Prostate gland (tissue), 2 donors: ENCODE measurements at places on chromosomes 11 and 22.

DNA sequence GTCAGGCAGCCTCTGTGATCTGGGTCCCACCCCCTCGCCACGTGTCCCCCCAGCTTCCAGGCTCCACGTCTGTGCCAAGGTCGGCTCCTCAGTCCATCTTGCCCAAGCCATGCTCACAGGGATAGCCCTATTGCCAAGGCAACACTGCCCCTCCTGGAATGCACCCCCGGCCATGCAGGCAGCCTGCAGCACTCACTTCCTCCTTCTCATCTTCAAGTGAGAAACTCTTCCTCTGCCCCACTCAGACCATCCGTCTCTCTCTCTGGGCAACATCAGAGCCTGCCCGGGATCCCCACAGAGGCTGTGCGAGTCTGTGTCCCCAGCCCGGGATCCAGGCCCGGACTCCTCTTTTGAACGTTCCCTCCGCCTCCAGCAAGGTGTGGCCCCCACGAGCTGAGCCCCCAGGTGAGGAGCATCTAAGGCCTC, 852.3 kb downstream of the BRD1 start:
- no peaks in the 10 kb centered on the region for H3K4me1 ChIP-seq
- H3K27ac ChIP-seq, result no peak overlapping the region
- H3K27me3 ChIP-seq, result peaks cover 7% of the 10 kb centered on the region
- no peak for DNase-seq

- no peak overlapping the region for H3K27ac ChIP-seq
- DNase-seq, result no peak
- no peaks in the 10 kb centered on the region for H3K27me3 ChIP-seq
- no peaks in the 10 kb centered on the region for H3K4me1 ChIP-seq
- no peak overlapping the region for H3K4me3 ChIP-seq
Observed at GRCh38 chr11:102289592-102289991, 27.7 kb upstream of the BIRC3 start.

- H3K4me3 ChIP-seq, result no peak overlapping the region
- H3K27ac ChIP-seq, result no peak overlapping the region
- H3K27me3 ChIP-seq, result no peaks in the 10 kb centered on the region
- no peaks in the 10 kb centered on the region for H3K36me3 ChIP-seq
- DNase-seq, result no peak
Observed at GRCh38 chr11:33507967-33508366, 192.7 kb downstream of the C11orf91 start.

DNA sequence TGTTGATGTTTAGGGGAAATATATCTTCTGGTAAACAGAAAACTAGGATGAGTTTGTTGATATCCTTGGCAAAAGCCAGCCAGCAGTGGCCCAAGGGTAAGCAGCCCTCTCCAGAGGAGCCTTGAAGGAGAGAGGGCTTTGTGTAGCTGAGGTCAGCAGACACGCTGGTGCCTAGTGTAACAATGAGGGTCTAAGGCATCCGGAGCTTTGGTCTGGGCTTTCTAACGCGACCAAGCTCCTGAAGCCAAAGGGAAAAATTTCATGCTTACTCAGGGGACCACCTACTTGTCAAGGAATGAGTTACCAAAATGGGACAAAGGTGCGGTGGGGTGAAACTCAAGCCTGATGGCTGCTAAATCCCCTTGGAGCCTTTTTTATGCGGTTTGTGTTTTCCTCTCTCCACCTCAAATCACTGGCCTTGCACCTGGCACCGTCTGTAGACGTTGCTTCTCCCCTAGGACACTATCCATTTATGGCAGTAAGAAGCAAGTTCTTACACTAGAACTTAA, 134.9 kb downstream of the DBX1 start:
- H3K4me1 ChIP-seq, result no peaks in the 10 kb centered on the region
- no peaks in the 10 kb centered on the region for H3K36me3 ChIP-seq
- no peak overlapping the region for H3K4me3 ChIP-seq
- no peaks in the 10 kb centered on the region for H3K27me3 ChIP-seq
- no peak for DNase-seq
- no peak overlapping the region for H3K27ac ChIP-seq

GRCh38 chr11:44351006-44351660, 41.2 kb upstream of the ALX4 start:
- no peak overlapping the region for H3K4me3 ChIP-seq
- no peak overlapping the region for H3K27ac ChIP-seq
- no peak for DNase-seq
- H3K4me1 ChIP-seq, result no peaks in the 10 kb centered on the region

DNA sequence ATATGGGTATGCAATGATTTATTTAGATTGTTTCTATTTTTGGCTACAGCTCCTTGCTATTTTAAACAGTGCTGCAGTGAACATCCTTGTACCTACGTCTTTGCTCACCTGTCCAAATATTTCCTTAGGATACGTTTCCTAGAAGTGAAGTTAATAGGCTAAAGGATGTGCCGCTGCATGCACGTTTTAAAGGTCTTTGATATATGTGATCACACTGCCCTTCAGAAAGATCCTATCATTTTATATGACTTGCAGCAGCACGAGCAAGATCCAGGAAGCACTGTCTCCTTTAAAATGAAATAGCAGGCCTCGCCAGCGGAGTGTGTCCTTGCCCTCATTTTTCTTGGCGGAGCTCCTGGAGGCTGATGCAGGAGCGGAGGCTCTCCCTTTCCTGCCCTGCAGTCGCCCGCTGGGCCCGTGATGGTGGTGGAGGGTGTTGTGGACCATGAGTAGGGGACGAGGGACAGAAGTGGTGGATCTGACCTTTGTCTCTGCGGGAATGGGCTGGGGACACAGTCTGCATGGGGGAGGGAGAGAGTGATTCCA, 19.4 kb downstream of the RPS6KA4 start:
- DNase-seq, result peak; percentile 88
- H3K36me3 ChIP-seq, result no peaks in the 10 kb centered on the region
- H3K27ac ChIP-seq, result peak overlapping the region; percentile 41
- no peaks in the 10 kb centered on the region for H3K27me3 ChIP-seq
- peaks cover 6% of the 10 kb centered on the region for H3K4me1 ChIP-seq

DNA sequence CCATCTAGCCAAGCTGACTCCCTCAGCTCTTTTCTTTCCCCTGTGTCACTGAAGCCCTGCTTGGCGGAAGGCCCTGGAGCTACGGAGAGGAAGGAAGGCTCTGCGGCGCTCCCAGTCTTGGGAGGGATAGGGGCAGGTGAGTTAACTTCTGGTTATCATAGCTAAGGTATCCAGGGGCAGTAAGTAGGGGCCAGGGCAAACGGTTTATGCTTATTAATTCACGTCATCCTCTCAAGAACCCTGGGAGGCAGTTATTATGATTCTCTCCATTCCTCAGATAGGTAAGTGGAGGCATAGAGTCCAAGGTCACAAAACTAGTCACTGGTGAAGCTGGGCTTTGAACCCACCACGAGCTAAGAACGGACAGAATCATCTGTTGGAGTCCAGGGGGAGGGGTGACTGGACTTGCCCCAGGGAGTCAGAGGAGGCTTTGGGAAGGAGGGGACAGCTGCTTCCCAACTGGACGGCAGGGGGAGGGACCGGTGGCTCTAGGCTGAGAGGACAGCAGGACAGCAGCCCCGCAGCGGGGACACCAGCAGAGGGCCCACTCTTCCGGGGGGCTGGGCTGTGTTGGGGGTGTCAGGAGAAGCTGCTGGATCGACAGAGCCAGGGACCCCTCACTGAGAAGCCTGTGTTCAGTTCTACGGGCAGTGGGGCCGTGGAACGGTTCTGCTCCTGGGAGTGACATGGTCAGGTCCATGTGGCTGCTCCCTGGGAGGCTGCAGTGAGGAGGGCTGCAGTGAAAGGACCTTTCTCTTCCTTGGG, 3.5 kb downstream of the BAIAP2L2 start:
- no peak for DNase-seq
- no peak overlapping the region for H3K4me3 ChIP-seq
- no peaks in the 10 kb centered on the region for H3K36me3 ChIP-seq
- no peaks in the 10 kb centered on the region for H3K27me3 ChIP-seq
- no peaks in the 10 kb centered on the region for H3K4me1 ChIP-seq

GRCh38 chr11:64792482-64792881, 10.5 kb downstream of the MAP4K2 start:
- H3K27ac ChIP-seq, result no peak overlapping the region
- H3K4me1 ChIP-seq, result no peaks in the 10 kb centered on the region
- peaks cover 9% of the 10 kb centered on the region for H3K36me3 ChIP-seq
- no peaks in the 10 kb centered on the region for H3K27me3 ChIP-seq
- H3K4me3 ChIP-seq, result no peak overlapping the region

DNA sequence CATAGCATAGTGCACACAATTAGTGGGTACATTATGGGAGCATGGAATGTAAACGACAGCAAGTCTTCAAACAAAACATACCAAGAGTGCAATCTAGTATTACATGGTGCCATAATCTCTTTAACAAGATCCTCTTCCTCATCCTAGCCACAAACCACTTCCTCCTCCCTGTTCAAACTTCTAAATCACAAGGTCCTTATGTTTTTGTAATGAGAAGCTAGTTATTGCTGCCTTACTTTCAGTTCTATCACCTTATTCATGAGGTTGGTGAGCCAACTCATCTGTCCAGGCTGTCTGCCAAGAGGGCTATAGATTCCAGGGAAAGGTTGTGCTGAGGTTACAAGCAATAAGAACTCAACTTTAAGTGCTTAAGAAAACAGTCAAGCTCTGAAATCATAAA, 195.4 kb upstream of the ARHGAP20 start:
- H3K27ac ChIP-seq, result no peak overlapping the region
- H3K27me3 ChIP-seq, result no peaks in the 10 kb centered on the region
- H3K4me1 ChIP-seq, result no peaks in the 10 kb centered on the region
- peak; percentile 12 for DNase-seq
- no peaks in the 10 kb centered on the region for H3K36me3 ChIP-seq
- H3K4me3 ChIP-seq, result no peak overlapping the region

- no peak overlapping the region for H3K4me3 ChIP-seq
- DNase-seq, result no peak
- no peaks in the 10 kb centered on the region for H3K36me3 ChIP-seq
- no peaks in the 10 kb centered on the region for H3K27me3 ChIP-seq
Observed at GRCh38 chr22:41009222-41009948, 58.2 kb downstream of the RBX1 start.

- H3K36me3 ChIP-seq, result no peaks in the 10 kb centered on the region
- H3K27ac ChIP-seq, result no peak overlapping the region
- H3K27me3 ChIP-seq, result no peaks in the 10 kb centered on the region
- H3K4me3 ChIP-seq, result no peak overlapping the region
Observed at GRCh38 chr11:108518581-108518980, 20.4 kb upstream of the POGLUT3 start.

DNA sequence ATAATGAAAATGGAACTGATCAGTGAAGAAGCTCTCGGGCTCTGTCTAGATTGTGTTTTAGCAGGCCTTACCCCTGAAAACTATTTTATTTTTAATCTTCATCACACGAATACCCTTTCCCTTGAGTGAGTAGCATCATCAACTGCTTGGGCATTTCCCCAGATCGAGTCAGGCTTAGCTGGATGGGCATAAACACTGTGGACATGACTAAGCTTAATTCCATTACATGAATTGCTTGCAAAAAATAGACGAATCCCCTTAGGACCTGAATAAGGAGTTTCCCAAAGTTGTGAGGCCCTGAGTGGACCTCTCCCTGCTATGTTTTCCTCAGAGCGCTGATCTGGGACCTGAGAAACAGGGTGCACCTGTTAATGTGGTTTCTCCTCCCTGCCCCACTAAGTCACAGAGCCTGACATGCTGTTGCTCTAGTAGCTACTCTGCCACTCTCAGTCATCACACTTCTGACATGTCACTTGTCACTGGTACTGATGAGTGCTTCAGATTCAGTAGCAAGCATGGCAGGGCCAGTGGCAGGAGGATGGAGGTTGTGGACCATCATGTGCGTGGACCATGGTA, 53.5 kb downstream of the ENDOD1 start:
- H3K36me3 ChIP-seq, result no peaks in the 10 kb centered on the region
- H3K27me3 ChIP-seq, result no peaks in the 10 kb centered on the region
- H3K4me1 ChIP-seq, result no peaks in the 10 kb centered on the region
- no peak overlapping the region for H3K4me3 ChIP-seq
- no peak overlapping the region for H3K27ac ChIP-seq

- DNase-seq, result no peak
- H3K4me1 ChIP-seq, result no peaks in the 10 kb centered on the region
- no peaks in the 10 kb centered on the region for H3K36me3 ChIP-seq
- H3K4me3 ChIP-seq, result no peak overlapping the region
- peaks cover 2% of the 10 kb centered on the region for H3K27me3 ChIP-seq
Observed at GRCh38 chr11:33956611-33957010, 64.7 kb upstream of the LMO2 start.

GRCh38 chr22:50058061-50058905, at the start of gene TTLL8:
TSS of gene TTLL8 (minus strand) at chr22:50058298.
- H3K36me3 ChIP-seq, result no peaks in the 10 kb centered on the region

GRCh38 chr11:115803073-115803740, 299.0 kb upstream of the CADM1 start:
- H3K4me3 ChIP-seq, result no peak overlapping the region
- H3K27me3 ChIP-seq, result no peaks in the 10 kb centered on the region
- no peaks in the 10 kb centered on the region for H3K4me1 ChIP-seq
- H3K27ac ChIP-seq, result no peak overlapping the region
- DNase-seq, result no peak

DNA sequence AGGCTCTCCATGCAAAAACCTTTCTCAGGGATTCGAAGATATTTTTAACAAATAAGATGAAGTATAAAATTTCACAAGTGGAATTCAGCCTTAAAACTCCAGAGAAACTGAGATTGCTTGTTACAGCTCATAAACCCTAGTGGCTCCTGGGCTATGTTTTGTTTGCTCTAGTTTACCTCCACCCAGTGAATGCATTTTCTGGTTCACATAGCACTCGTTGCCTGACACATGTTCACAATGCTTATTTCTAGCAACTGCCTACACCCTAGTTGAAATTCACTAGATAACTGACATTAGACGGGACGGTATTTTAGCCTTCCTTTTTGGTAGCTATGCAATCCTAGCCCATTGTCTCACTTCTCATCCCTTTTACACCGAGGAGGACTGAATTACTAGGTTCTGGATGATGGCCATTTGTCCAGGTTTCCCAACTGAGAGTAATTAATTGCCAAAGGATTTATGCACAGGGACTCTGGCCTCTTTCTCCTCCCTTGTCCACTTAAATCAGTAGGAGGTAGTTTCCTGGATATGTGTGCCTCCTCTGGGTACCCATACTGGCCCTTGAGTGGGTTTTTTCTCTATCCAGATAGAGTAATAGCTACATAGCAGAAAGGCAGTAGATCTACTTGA, 951.6 kb downstream of the DLG2 start:
- H3K4me1 ChIP-seq, result no peaks in the 10 kb centered on the region
- no peaks in the 10 kb centered on the region for H3K27me3 ChIP-seq
- H3K36me3 ChIP-seq, result no peaks in the 10 kb centered on the region
- no peak overlapping the region for H3K4me3 ChIP-seq
- no peak overlapping the region for H3K27ac ChIP-seq

GRCh38 chr22:46330426-46330825, 5.1 kb upstream of the TRMU start:
- no peaks in the 10 kb centered on the region for H3K27me3 ChIP-seq
- H3K4me3 ChIP-seq, result no peak overlapping the region
- no peak overlapping the region for H3K27ac ChIP-seq
- H3K4me1 ChIP-seq, result no peaks in the 10 kb centered on the region
- DNase-seq, result no peak

DNA sequence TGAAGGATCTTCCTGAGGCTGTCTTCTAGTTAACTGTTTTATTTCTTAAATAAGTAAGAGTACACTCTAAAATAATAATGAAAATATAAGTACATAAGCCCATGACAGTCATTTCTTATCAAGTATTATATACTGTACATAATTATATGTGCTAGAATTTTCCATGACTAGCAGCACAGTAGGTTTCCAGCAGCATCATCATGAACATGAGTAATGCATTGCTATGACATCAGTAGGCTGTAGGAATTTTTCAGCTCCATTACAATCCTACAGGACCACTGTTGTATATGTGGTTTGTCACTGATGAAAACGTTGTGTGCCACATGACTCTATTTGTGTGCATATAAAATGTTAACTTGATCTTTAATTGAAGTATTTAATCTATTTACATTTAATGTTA, 22.0 kb downstream of the ZNF202 start:
- no peaks in the 10 kb centered on the region for H3K36me3 ChIP-seq
- DNase-seq, result no peak
- no peaks in the 10 kb centered on the region for H3K27me3 ChIP-seq
- no peak overlapping the region for H3K27ac ChIP-seq
- no peaks in the 10 kb centered on the region for H3K4me1 ChIP-seq
